Spinal cord (tissue), 10 donors: ENCODE measurements at places on chromosomes 16 and 17. TPM values are rescaled to one million over a fixed set of nuclear protein-coding genes. Genes with fewer than 3 reads are reported as not detected.

TNFSF12 gene
- 31.4 TPM for polyA plus RNA-seq

RAP1GAP2 gene
- 19.4 TPM for polyA plus RNA-seq

ITGA2B gene
- polyA plus RNA-seq, result 10.2 TPM

CCL14 gene
- polyA plus RNA-seq, result 4.1 TPM

FMNL1 gene
- 21.4 TPM for polyA plus RNA-seq

MRPS23 gene
- polyA plus RNA-seq, result 49.4 TPM

ITGAD gene
- polyA plus RNA-seq, result 0.50 TPM

PRAC1 gene
- not detected for polyA plus RNA-seq

DYNLRB2 gene
- 10.9 TPM for polyA plus RNA-seq

CETP gene
- 3.9 TPM for polyA plus RNA-seq

NSRP1 gene
- polyA plus RNA-seq, result 26.8 TPM

TBC1D3C gene
- not detected for polyA plus RNA-seq

C16orf96 gene
- 0.74 TPM for polyA plus RNA-seq

TLCD3B gene
- polyA plus RNA-seq, result 136 TPM

TMEM235 gene
- 1.7 TPM for polyA plus RNA-seq

TAC4 gene
- polyA plus RNA-seq, result not detected

PRR15L gene
- polyA plus RNA-seq, result 0.27 TPM

HS3ST2 gene
- 16.6 TPM for polyA plus RNA-seq

TAT gene
- polyA plus RNA-seq, result 0.10 TPM

POLR3K gene
- 18.8 TPM for polyA plus RNA-seq

GLIS2 gene
- polyA plus RNA-seq, result 27.4 TPM

SUZ12 gene
- 27.8 TPM for polyA plus RNA-seq

STH gene
- not detected for polyA plus RNA-seq

NT5C gene
- 59.4 TPM for polyA plus RNA-seq

ODAD4 gene
- 8.7 TPM for polyA plus RNA-seq

PMP22 gene
- polyA plus RNA-seq, result 129 TPM

ASB16 gene
- polyA plus RNA-seq, result 3.1 TPM

SECTM1 gene
- 1.9 TPM for polyA plus RNA-seq

USP6 gene
- polyA plus RNA-seq, result 9.8 TPM
